ENCODE measurements at places on chromosomes 12 and 14. TPM values are rescaled to one million over a fixed set of nuclear protein-coding genes. Genes with fewer than 3 reads are reported as not detected.

DNA sequence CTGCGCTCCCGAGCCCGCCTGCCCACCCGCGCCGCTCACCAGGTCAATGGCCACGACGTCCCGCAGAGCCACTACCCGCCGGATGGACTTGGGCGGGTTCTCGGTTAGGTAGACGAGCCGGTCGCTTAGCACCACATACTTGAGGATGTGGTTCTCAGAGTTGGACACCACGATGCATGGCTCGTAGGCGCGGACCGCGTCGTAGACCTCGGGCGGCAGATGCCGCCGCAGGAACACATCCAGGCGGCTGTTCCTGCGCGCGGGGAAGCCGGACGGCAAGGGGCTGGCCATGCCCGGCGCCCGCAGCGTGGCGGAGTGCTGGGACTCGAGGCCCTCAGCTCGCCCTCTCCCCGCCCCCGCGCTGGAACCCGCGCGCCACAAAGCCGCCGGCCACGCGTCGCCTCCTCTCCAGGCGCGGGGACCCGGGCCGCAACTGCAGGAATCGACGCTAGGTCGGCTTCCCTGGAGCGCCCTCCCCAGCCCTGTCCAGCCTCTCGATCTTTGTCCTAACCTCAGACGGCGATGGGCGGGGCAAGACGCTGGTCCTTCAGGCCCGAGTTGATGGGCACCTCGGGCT lies at the start of gene C12orf56:
TSS of gene C12orf56 (minus strand) at position 484 of the 577 bp plus-strand sequence. CDS start at position 291, 193 bp downstream.
- H3K4me3 ChIP-seq, result peak within 1 kb of the TSS; percentile 75
- H3K4me1 ChIP-seq, result peaks cover 7% of the 10 kb centered on the region
- DNase-seq, result peak; percentile 87

DNA sequence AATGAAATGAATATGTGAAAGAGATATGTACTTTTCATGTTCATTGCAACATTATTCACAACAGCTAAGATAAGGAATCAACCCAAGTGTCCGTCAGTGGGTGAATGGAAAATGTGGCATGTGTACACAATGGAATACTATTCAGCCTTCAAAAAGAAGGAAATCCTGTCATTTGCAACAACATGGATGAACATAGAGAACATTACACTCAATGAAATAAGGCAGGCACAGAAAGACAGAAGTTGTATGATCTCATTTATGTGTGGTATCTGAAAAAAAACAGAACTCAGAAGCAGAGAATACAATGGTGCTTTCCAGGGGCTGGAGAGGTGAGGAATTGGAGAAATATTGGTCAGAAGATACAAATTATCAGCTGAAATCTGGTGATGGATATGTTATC lies 54.0 kb downstream of the TAOK3 start:
- peaks cover 11% of the 10 kb centered on the region for H3K4me1 ChIP-seq
- no peak overlapping the region for H3K4me3 ChIP-seq
- no peaks in the 10 kb centered on the region for H3K27me3 ChIP-seq
- DNase-seq, result no peak
- no peak overlapping the region for H3K27ac ChIP-seq

- no peak overlapping the region for H3K4me3 ChIP-seq
- H3K27ac ChIP-seq, result peak overlapping the region; percentile 57
- H3K36me3 ChIP-seq, result no peaks in the 10 kb centered on the region
- peaks cover 5% of the 10 kb centered on the region for H3K4me1 ChIP-seq
- H3K27me3 ChIP-seq, result peaks cover 15% of the 10 kb centered on the region
- no peak for DNase-seq
Observed at GRCh38 chr12:94761559-94761958, 111.2 kb upstream of the TMCC3 start.

DNA sequence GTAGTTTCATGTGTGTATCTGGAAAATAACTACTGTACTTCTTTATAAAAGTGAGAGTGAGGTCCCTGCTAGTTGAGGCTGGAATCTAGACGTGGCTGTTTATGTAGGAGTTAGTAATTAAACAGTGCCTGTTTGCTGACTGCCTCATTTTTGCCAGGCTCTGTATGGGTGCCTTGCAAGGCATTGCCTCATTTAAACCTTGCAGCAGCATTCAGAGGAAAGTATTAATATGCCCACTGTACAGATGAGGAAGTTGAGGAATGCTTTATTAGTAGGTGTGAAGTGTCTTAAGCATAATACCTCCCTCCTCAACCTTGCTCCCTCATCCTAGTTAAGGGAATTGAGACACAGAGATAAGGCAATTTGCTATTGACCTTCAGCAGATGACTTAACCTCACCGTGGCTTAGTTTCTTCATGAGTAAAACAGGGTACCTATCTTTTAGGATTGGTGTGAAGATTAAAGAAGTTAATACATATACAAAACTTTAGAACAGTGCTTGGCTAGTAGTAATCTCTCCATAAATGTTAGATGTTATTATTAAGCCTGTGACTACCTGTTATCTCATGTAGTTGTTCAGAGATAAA lies 28.7 kb downstream of the PPM1A start:
- peaks cover 2% of the 10 kb centered on the region for H3K36me3 ChIP-seq
- no peaks in the 10 kb centered on the region for H3K4me1 ChIP-seq
- no peaks in the 10 kb centered on the region for H3K27me3 ChIP-seq
- H3K4me3 ChIP-seq, result no peak overlapping the region
- peak; percentile 58 for DNase-seq

ART4 gene
- total RNA-seq, result not detected

DNA sequence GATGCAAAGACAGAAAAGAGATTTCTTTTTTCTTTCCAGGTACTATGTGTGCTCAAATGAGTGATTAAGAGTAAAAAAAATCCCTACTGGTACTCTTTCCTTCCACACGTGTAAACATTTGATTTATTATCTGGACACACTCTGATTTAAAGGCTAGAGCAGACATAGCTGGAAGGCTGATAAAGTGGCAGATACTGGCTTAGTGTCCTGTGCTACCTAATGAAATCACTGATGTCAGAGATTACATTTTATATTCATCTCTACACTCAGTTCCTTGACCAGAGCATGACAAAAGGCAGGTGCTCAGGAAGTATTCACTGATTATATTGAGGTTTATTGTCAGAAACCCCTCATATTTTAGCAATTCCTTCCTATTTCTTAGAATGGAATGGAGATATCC lies 136.6 kb upstream of the SLC38A2 start:
- peaks cover 4% of the 10 kb centered on the region for H3K36me3 ChIP-seq
- no peak for DNase-seq
- H3K27me3 ChIP-seq, result no peaks in the 10 kb centered on the region
- H3K4me1 ChIP-seq, result no peaks in the 10 kb centered on the region
- no peak overlapping the region for H3K4me3 ChIP-seq
- H3K27ac ChIP-seq, result no peak overlapping the region

- H3K4me1 ChIP-seq, result no peaks in the 10 kb centered on the region
- H3K27me3 ChIP-seq, result no peaks in the 10 kb centered on the region
- H3K36me3 ChIP-seq, result no peaks in the 10 kb centered on the region
- no peak overlapping the region for H3K27ac ChIP-seq
- H3K4me3 ChIP-seq, result no peak overlapping the region
- DNase-seq, result no peak
Observed at GRCh38 chr14:80669426-80669825, 272.1 kb downstream of the CEP128 start.
